ENCODE measurements at places on chromosomes 12 and 14. TPM values are rescaled to one million over a fixed set of nuclear protein-coding genes. Genes with fewer than 3 reads are reported as not detected.

DNA sequence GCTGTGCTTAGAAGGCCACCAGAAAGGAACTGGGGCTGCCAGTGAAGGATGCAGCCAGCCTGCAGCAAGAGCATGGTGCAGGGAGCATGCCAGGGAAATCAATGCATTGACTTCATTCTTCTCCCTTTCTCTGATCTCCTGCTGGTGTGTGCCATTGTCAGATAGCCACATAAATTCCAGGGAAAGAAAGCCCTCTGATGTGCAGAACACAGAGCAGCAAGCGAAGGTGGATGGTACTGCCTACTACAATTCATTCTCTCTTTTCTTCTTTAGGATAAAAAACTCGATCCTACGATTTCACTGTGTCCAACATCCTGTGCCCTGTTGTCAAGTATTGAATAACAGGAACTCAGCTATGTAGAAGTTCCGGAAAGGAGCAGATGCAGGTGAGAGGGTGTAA lies 446.7 kb upstream of the TMEM132C start:
- DNase-seq = no peak

DNA sequence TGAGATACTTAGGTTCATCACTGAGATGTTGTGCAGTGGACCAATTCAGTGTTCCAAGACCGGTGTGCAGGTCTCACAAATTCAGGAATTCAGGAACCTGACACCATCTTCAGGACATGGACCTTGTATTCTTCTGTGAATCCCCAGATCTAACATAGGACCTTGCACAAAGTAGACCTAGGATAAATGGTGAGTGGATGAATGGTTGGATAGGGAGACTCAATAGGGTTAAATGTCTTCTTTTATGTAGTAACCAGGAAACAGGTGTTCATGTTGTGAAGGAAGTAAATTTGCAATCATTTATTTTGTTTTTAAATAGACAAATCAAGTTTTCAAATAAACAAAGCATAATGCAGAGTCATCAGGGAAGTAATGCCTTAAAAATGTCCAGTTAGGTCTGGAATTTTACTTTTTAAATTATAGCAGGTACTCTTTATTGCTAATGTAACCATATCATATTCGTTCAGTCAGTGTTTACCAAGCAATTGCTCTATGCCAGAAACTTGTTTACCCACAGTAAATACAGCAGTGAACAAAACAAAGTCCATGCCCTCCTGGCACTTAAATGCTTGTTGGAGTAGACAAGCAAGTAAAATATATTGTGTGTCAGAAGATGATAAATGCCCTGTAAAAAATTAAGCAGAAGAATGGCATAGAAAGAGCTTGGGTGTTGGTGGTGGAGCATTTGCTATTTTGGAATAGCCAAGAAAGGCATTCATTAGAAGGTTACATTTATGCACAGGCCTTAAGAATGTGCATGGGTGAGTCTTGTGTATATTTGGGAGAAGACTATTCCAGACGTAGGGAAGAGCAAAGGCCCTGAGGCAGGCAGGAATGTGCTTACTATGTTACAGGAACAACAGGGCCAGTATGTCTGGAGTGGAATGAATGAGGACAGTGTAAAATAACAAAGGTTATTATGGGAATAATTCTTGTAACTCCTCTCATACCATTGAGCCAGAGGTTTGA lies 26.3 kb downstream of the RXYLT1 start:
- no peak for DNase-seq

- DNase-seq = no peak
Measured at GRCh38 chr12:41213648-41214047, 25.5 kb downstream of the PDZRN4 start.

DNA sequence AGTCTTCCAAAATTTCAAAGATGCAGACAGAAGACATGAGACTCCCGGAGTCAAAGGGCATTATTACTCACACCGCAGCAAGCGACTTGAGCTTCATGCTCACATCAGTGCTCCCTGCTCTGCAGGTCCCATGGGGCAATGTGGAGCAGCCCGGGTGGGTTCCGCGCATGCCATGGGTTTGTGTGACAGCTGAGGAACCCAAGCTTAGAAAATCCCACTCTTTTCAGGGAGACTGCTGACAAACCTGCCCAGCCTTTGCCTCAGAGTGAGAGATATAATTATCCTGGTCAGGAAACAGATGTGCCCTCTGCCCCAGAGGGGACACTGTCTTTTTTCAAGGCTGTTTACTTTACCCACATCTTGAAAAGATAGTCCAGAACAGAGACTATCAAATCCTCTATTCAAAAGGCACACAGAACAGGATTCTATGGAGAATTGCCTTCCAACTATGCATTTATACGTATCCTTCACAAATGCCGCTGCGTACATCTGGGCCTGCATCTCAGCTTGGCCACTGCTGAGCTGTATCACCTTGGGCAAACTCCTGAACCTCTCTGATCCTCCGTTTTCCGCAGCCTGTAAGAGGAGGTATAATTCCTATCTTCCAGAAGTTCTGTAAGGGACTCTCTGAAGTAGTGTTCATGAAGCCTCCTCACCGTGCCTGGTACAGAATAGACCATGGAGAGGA lies 16.0 kb downstream of the C14orf132 start:
- no peak for DNase-seq

DNA sequence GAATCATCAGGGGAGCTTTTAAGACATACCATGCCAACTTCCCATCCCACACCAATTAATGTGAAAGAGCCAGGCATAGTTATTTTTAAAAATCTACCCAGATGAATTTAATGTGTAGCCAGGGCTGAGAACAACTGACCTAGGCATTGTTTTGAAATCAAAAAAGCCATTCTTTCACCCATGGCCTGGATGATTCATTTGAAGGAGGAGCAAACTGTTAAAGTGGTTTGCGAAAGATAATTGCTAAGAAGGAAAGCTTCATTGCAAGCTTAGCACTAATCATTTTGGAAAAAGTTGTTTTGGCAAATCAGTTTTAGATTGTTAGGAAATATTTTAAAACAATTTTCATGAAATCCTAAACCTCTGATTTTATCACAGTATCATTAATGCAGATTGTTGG lies 2.1 kb upstream of the GTSF1 start:
- no peak for DNase-seq

DNA sequence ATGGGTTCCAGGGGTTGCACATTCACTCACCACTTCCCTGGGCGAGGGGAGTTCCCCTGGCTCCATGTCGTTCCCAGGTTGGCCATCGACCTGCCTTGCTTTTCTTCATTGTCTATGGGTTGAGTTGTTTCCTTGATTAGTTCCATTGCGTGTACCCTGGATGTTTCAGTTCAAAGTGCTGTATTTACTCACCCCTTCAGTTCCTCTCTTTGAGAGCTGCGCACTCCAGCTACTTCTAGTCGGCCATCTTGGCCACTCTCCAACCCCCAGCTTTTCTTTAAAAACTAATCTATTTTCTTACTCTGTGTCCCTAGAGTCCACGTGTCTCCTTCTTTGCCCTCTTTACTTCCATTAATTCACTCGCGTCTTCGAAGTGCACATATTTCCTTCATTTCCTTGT lies 11.7 kb downstream of the CLEC2A start:
- DNase-seq = no peak

- no peak for DNase-seq
Measured at GRCh38 chr12:59472273-59472672, 123.6 kb upstream of the SLC16A7 start.

- DNase-seq = no peak
Measured at GRCh38 chr12:27077586-27077985, 4.8 kb downstream of the C12orf71 start.

GRCh38 chr14:36383767-36384431 lies 63.5 kb upstream of the MBIP start:
- DNase-seq = peak; percentile 13

DNA sequence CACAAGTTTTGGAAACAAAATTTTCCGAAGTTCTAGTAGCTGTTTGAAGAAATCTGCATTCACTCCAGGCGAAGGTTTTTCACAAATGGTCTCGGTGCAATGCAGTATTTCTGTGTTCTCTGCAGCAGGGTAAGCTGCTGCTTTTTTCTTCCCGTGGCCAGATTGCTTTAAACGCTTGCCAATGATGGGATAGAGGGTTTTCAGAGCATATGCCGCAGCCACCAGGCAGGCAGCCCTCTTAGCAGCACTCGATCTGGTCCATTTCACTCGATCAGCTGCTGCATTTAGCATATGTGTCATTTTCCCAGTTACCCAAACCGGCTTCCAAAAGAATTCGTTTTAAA lies 315 bp downstream of the ABCD2 start:
- DNase-seq = no peak

DNA sequence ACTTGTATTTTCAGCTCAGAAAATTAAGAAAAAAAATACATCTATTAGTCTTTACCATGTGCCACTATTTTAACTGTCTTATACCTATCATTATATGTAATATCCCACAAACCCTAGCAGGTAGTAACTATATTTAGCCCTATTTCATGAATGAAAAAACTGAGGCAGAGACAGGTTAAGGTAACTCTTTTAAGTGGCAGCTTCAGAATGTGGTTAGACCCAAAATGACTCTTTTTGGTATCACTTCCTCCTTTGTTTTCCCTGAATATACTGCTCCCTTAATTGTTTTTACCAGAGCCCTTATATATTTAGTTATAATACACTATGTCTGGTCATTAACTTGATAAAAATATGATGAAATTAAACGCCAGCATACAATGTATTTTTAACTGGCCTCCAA lies 235.6 kb upstream of the RPL10L start:
- DNase-seq = no peak

DNA sequence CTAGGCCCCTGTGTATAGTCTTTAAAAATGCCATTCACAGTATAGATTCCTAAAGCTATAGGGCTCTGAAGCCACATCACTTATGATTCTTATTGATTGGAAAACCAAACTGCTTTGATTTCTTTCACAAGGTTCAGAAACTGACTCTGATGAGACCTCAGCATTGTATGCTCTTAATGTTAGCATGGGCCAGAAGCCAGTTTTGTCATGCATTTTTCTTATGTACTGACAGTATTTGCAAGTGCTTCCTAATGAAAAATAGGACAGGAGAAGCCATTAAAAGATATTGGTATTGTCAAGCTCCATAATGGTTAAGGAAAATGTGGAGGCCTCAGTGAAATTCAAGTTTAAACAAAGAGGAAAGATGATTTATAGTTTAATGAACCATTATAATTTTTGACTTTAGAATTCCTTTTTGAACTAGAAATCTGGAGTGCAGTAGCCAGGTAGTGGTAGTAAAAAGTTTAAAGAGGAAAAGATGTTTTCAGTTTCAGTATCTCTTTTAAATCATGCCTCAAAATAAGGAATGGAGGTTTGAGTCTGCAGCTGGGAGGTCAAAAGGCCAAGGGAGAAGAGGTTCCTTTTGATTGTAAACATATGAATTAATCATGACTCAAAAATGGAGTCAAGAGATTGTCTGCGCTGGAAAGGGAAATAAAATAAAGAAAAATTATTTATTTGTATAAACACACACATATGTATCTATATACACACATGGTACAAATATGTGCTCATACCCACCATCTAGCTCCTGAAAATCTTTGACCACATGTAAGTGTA lies 388.1 kb upstream of the PRICKLE1 start:
- no peak for DNase-seq

- no peak for DNase-seq
Measured at GRCh38 chr14:20482382-20482781, 13.2 kb downstream of the PNP start.

DNA sequence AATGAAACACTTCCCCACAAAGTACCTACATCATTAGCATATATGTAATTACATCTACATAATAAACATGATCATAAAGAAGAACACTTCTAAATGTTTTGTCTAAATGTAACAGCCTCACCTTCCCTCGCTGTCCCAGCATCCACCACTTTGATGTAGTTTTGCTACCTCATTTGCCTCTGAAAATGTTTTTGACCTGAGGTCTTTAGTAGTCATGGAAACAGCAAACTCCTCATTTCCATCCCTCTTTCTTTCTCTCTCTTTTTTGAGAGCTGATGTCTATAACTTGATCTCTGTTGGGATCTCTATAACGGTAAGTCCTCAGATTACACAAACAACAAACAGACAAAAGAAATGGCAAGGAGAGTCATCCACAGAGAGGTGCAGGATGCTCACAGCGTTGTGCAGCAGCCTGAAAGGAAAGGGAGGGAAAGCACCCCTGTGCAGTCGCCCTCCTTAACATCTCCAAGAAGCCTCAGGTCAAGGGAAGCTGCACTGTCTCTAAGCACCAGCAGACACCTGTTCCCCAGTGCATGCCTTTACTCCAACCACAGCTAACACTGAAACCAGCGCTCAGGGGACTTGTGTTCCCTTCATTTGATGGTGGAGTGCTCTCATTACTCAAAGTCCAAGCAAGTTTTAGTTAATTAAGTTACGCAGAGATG lies 268.7 kb downstream of the TMEM132D start:
- DNase-seq = no peak

DNA sequence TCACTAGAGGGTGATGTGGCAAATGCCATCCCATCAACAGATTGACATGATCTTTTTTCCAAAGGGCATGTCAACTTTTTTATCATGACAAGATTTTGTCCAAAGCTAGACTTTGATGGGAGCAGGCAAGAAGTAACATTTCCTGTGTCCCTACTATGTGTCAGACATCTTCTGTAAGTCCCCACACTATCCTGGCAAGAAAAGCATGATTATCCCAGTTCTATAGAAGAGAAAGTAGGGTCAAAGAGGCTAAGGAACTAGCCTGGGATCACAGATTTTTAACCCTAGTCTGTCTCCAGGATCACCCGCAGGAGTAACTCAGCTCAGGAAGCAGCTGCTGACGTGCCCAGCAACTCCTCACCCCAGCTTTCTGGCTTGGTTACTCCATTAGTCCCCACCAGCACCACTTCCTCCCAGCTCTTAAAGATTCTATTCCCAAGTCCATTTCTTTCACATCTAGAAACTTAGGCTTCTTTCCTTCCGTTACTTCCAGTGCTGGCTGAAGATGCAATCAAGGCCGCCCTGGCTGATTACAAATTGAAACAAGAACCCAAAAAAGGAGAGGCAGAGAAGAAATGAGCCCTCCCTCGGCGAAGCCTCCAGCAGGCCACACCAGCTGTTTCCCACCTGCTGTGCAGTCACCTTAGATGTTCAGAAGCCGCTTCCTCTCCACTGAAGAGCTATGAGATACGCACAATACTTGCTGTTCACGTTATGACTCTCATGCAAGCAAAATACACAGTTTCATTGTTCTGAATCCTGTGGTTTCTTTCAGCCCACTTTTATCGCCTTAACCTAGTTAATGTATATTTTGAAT lies 6.2 kb downstream of the ISCU start:
- DNase-seq = no peak

DNA sequence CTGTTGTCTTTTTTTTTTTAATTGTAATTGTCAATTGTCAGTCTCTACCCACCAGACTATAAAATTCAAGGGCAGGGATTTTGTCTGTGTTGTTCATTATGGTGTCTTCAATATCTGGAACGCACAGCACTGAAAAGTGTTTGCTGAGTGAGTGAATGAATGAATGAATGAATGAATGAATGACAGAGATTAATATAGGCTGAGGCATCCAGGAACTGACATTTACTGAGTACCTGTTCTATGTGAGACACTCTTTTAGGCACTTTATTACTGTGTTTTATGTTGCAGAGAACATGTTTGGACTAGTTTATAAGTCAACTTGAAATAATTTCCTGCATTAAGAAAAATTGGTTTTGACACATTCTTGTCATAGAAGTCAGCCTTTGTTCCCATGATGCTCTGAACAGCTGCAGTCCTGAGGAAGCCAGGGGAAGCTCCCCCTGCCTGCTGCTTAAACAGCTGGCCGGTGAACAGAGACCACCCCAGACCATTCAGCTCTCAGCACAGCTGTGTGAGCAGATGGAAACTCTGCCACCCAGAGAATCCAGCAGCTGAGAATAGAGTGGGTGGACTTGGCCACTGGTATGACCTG lies 160.7 kb upstream of the CCND2 start:
- DNase-seq = no peak

- no peak for DNase-seq
Measured at GRCh38 chr14:33617154-33617553, 333.7 kb downstream of the EGLN3 start.

GRCh38 chr14:70917633-70918032 lies 10.4 kb downstream of the PCNX1 start:
- no peak for DNase-seq

KLRK1 gene
- 5.0 TPM for total RNA-seq

P2RX2 gene
- not detected for total RNA-seq

MAP3K9 gene
- 9.9 TPM for total RNA-seq
